ENCODE measurements at places on chromosomes 2 and 18.

DNA sequence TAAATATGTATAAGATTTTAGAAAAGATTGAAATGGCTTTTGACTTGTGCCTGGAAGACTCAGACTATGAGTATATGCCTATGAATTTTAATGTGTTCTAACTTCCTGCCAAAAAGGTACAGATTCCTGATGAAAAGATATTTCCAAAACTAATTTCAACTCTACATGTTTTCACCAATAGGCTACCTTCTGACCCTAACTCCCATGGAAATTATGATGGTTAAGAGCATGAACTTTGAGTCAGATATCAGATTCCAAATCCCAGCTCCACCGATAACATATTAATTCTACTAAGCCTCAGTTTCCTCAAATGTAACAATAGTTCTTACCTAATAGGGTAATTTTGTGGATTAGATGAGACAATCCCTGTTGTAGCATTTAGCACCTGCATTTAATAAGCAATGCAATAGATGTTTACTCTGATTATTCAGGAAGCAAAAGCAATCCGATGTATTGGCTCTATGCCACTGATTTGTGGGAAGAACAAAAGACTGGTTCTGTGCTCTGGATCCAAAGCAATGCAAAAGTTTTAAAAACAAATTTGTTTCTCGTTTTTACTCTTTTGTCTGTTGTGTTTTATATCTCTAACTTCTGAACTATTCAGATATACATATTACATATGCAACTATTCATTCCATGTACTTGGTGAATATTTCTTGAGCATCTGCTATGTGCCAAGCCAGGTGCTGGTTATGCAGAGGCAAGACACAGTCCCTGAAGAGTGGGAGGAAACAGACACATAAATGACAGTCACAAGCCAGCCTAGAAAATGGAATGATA lies 115.4 kb downstream of the GATA6 start:
- no peak for DNase-seq

- no peak for DNase-seq
Observed at GRCh38 chr2:171520471-171520870, 1.8 kb upstream of the CYBRD1 start.

- DNase-seq: no peak
Observed at GRCh38 chr2:66438891-66439811, 4.2 kb downstream of the MEIS1 start.

DNA sequence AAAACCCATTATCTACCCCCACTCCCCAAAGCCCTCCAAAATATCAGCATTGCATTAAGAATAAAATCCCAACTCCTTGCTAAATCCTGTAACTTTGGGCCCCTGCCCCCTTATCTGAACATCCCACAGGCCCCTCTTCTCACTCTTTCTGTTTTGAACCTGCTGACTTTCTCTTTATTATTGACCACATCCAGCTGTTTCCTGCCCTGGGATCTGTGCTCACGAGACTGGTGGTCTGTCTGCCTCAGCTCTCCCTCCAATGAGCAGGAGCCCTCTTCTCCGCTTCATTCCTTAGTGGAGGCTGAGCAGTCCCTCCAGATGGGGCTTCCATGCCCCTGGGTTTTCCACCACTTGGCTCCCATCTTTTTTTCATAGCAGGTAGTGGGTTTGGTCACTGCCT lies 116.9 kb downstream of the ACKR3 start:
- no peak for DNase-seq

- no peak for DNase-seq
Observed at GRCh38 chr18:57077005-57077765, 69.7 kb upstream of the BOD1L2 start.
